ENCODE measurements at places on chromosomes 12 and 14.

- DNase-seq, result no peak
These were observed 470.6 kb downstream of the EGLN3 start for GRCh38 chr14:33480071-33480886.

DNA sequence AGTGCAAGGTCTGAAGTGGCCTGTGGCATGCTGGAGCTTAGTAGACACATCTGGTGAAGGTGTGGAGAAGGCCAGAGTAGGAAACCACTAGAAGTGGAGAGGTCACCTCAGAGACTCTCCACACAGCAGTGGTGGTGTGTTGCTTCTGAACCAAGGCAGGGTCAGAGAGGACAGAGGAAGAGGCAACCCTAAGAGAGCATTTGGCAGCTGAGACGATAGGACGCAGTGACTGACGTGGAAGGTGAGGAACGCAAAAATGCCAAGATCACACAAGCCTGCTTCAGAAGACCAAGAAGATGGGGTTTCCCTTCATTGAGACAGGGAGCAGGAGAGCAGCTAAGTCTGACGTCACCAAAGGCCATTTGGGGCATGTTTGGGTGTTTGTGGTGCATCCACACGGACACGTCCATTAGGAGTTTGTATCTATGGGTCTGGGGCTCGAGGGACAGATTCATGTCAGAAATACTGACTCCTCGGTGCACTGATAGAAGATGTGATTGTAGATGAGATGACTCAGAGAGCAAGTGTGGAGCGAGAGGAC is 338.1 kb downstream of the CACNA1C start:
- no peak for DNase-seq

GRCh38 chr14:59868021-59868420 is 2.6 kb downstream of the RTN1 start:
- no peak for DNase-seq

DNA sequence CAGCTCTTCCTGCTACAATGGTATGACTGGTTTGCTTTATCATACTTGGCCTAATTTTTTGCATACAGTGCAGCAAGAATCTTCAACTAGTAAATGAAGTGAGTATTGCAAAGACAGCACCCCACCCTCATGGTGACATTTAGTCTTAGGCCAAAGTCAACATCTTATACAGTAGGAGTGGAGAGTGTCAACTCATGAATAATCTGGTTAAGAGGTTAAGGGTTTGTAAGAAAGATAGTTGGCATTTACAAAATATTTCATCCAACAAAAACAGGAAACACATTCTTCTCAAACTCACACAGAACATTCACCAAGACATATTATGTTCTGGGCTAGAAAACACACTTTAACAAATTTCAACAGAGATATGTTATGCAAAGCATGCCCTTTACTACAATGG is 2.2 kb upstream of the OAS1 start:
- no peak for DNase-seq

GRCh38 chr14:105166571-105167302 is 1.8 kb downstream of the JAG2 start:
- DNase-seq, result no peak

GRCh38 chr12:111411185-111411764 is 5.6 kb downstream of the SH2B3 start:
- DNase-seq, result no peak

- no peak for DNase-seq
These were observed 949.7 kb downstream of the TRHDE start for GRCh38 chr12:73221836-73222235.

All from NCI-H226 (cell line).